ENCODE measurements at places on chromosomes 11 and 22.

- no peak for DNase-seq
- no peak overlapping the region for H3K4me3 ChIP-seq
- H3K27ac ChIP-seq: no peak overlapping the region
- H3K36me3 ChIP-seq: no peaks in the 10 kb centered on the region
- H3K27me3 ChIP-seq: no peaks in the 10 kb centered on the region
Observed at GRCh38 chr22:34114406-34114805, 194.1 kb upstream of the LARGE1 start.

DNA sequence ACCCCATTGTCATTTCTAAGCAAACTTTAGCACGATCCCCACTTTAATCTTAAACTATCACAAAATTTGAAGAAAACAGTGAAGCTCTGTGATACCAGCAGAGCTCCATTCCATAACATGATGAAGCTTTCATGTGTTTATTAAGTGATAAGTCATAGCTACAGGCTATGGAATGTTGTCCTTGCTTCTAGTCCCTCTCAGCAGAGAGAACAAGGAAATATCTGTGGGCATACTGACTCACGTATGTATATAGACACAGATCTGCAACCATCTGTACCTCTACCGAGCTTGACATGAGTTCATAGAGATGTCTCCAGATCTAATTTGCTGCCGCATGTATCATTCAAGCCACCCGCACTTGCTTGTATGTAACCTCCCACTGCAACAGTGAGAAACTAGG lies 588.9 kb downstream of the ETS1 start:
- H3K36me3 ChIP-seq: no peaks in the 10 kb centered on the region
- H3K4me1 ChIP-seq: no peaks in the 10 kb centered on the region
- no peak overlapping the region for H3K27ac ChIP-seq

- no peak overlapping the region for H3K4me3 ChIP-seq
- no peaks in the 10 kb centered on the region for H3K4me1 ChIP-seq
- no peak for DNase-seq
Observed at GRCh38 chr11:119935349-119935925, 202.5 kb downstream of the TRIM29 start.

GRCh38 chr11:2781408-2782274 lies 81.8 kb upstream of the KCNQ1OT1 start:
- no peak overlapping the region for H3K27ac ChIP-seq
- no peaks in the 10 kb centered on the region for H3K36me3 ChIP-seq
- peaks cover 19% of the 10 kb centered on the region for H3K27me3 ChIP-seq
- H3K4me3 ChIP-seq: no peak overlapping the region

- H3K36me3 ChIP-seq: no peaks in the 10 kb centered on the region
- DNase-seq: no peak
- peaks cover 22% of the 10 kb centered on the region for H3K4me1 ChIP-seq
Observed at GRCh38 chr11:32430568-32431381, 4.6 kb downstream of the WT1 start.

Data from A673 (cell line).